ENCODE measurements at places on chromosomes 5 and 9.
A peak's percentile ranks its signal among the peaks of the same experiment; 100 is the strongest.

- DNase-seq, result no peak
Observed at GRCh38 chr5:91038180-91038808, 344.8 kb downstream of the ARRDC3 start.

GRCh38 chr9:131755541-131756198 lies 15.8 kb upstream of the RAPGEF1 start:
- peak; percentile 72 for DNase-seq

- DNase-seq, result no peak
Observed at GRCh38 chr9:107033966-107034365, 171.0 kb downstream of the ZNF462 start.

DNA sequence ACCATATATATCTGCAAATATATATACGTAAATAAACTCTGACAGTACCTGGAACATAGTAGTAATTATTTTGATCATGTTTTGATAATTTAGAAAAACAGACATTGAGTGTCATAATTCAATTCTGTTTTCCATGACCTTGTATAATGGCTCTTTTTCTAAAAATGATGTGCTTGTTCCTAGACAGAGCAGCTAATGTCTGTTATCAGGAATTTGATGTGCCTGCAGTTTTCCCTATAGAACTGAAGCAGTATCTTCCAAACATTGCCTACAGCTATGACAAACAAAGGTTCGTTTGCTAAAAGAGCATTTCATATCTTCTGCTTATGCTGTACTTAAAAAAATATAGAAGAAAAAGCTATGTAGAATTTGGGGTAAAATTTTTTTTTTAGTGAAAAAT lies 5.3 kb downstream of the SETD9 start:
- DNase-seq, result no peak

DNA sequence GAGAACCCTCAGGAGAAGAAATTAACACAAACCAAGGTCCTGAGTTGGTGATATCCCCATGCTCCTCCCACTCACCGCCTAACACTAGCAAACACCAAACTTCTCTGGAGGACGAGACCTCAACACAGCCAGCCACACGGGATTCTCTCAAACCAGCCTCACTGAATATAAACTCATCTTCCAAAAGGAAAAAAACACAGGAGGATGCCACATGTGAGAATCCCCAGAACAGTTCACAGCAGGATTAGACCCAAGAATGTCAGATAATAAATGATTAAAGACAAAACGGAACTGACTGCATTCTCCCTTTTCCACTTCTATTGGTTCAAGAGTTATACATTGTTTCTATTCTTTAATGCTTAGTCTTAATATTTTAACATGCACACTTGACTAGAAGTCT lies 89.2 kb downstream of the LPAR1 start:
- DNase-seq, result no peak

- no peak for DNase-seq
Observed at GRCh38 chr5:152514827-152515397, 109.8 kb upstream of the NMUR2 start.

- DNase-seq, result no peak
Observed at GRCh38 chr5:154287136-154287535, 96.6 kb downstream of the GALNT10 start.

DNA sequence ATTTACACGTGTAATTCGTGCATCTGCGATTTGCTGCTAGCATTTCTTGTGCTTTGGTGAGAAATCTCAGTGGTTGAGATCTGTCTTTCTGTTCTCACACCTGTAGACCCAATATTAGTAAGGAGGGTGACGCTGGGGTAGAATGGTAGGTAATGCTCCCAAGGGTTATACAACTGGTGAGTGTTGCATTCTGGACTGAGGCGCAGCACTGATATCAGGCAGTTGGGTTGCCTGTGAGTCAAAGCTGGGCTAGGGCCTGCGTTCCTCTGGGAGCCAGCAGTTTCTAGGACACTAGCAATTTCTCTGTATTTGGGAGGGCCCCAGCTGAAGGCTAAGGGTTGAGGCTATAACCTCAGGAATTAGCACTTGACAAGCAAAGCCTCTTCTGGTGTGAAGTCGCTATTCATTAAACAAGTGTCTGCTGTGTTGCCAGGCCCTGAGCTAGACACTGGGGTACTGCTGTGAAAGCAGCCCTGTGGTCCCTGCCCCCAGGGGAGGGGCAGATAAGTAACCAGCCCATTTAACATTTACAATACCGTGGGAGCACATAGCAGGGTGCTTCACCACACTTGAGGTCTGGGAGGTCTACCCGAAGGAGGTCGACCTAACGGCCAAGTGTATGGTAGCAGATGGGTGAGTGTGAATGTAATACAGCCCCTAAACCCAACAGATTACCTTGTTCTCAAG lies 28.7 kb downstream of the LARP1 start:
- no peak for DNase-seq

DNA sequence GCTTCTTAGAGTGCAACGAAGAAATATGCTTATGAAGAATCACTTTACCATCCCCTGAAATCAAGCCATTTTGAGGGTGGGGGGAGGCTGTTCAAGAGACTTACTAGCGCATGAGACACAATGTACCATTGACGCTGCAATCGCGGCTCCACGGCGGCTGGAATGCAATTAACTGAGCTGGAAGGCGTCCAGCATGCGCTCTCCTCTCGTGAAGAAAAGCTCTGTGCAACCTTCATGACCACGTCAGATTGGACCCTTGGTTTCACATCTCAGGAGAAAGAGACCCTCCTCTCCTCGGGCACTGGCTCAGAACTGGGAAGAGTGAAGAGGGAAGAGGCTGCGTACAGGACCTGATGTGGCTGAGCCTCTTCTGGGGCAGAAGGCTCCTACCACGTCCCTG lies 138.5 kb upstream of the IRX2 start:
- DNase-seq, result no peak

- DNase-seq, result no peak
Observed at GRCh38 chr5:78058625-78059024, 235.9 kb downstream of the AP3B1 start.

GRCh38 chr5:180785121-180785781 lies 17.4 kb downstream of the MGAT1 start:
- no peak for DNase-seq

- no peak for DNase-seq
Observed at GRCh38 chr9:131485728-131486422, 16.8 kb upstream of the POMT1 start.

GRCh38 chr9:68538200-68538599 lies 2.5 kb downstream of the TMEM252 start:
- no peak for DNase-seq

DNA sequence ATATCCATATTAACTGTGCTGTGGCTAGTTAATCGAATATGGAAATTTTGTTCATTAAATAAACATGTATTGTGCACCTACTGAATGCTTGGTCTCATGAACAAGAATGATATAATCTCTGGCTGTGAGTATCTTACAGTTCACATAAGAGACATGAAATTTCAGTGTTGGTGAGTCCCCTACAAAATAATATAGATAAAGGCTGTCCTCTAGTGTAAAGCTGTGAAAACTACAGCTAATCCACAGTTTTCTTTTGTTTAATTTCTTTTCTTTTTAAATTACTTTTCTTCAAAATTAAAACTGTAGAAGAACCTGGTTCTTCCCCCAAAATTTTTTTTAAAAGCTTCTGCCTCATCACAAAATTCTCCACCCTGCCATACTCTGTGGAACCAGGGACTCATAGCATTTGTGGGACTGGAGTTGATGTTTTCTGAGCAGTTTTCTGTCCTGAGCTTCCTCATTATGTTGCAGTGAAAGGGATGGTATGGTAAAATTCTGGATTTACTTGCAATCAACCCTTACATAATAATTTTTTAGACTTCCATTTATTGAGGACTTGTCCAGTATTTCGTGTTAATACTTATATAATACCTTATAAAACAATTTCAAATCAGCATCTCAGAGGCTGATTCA lies 135.0 kb downstream of the STK32A start:
- no peak for DNase-seq

DNA sequence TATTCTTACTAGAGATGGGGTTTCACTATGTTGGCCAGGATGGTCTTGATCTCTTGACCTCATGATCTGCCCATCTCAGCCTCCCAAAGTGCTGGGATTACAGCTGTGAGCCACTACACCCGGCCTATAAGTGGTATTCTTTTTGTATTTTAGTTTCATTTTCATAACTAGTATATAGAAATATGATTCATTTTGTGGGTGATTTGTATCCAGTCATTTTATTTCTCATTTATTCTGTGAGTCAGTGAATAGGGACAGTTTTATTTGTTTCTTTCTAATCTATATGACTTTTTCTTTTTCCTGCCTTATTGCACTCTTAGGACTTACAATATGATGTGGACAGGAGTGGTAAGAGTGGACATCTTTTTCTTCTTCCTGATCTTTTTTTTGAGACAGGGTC lies 112.9 kb downstream of the AOPEP start:
- DNase-seq, result no peak

DNA sequence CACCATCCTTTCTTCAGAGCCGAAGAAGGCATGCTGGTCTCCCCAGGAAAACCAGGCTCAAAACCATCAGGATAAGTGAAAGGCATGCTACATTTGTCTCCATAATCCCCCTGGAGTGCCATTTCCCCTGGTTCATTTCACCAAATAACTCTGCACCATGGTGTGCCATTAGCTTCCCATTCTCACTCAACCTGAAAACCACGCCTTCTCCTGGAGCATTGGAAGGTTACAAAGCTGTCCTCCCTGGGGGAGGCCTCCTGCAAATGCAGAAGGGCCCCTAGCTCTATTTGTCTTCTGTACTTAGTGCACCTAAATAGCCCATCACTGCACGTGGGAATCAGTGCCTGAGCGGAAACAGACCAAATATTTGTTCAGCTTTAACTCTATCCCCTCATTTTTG lies 90.2 kb upstream of the ICE1 start:
- DNase-seq, result no peak

DNA sequence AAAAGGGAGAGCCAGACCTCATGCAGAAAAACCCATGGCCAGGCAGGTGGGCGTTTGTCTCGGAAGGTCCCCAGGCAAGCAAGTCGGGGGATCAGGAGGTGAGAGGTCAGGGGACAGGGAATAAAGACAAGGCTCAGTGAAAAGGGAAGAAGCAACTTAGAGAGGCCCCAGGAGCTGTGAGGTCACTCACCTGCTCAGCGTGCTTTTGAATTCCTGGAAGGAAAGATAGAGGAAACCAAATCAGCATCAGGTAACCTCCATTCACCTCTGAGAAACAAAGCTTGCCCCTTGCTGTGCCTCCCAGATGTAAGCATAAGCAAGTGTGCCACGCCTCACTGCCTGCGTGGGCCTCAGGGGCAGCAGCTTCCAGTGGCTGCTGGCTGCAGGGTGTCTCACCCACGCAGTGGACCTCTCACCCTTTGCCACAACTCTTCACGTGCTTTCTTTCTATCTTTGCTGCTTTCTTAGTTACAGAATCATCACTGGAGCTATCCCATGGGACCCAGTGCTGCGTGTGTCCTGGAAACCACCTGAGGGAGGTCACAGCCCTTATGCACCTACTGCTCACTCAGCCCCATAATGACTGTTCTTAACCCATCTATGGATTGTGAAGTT lies 6.0 kb downstream of the TRIM7 start:
- no peak for DNase-seq

- DNase-seq, result no peak
Observed at GRCh38 chr5:79795764-79796398, 106.2 kb downstream of the CMYA5 start.

DNA sequence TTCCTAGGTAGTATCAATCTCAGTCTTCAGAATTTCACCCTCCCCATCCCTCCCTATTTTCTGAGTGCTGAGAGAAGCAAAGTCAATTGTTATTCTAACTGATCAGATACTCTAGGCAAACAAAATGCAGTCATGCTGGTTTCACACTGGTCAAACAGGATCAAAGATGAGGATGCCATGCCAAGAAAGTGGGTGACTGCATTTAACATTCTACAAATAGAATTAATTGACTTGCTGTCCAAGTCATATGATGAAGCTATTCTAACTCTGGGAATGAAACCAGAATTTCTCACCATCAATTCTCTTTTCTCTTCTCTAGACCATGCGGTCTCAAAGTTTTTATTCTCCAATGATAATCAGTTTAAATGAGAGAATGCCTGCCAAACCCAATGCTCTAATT lies 112.5 kb downstream of the CTNND2 start:
- DNase-seq, result no peak

GRCh38 chr9:121956808-121957207 lies 136.3 kb downstream of the TTLL11 start:
- DNase-seq, result no peak

- no peak for DNase-seq
Observed at GRCh38 chr5:172617817-172618216, 23.2 kb upstream of the NEURL1B start.

- no peak for DNase-seq
Observed at GRCh38 chr5:176550275-176550831, 1.2 kb downstream of the CDHR2 start.

- no peak for DNase-seq
Observed at GRCh38 chr9:95313010-95313498, 4.5 kb downstream of the FANCC start.

DNA sequence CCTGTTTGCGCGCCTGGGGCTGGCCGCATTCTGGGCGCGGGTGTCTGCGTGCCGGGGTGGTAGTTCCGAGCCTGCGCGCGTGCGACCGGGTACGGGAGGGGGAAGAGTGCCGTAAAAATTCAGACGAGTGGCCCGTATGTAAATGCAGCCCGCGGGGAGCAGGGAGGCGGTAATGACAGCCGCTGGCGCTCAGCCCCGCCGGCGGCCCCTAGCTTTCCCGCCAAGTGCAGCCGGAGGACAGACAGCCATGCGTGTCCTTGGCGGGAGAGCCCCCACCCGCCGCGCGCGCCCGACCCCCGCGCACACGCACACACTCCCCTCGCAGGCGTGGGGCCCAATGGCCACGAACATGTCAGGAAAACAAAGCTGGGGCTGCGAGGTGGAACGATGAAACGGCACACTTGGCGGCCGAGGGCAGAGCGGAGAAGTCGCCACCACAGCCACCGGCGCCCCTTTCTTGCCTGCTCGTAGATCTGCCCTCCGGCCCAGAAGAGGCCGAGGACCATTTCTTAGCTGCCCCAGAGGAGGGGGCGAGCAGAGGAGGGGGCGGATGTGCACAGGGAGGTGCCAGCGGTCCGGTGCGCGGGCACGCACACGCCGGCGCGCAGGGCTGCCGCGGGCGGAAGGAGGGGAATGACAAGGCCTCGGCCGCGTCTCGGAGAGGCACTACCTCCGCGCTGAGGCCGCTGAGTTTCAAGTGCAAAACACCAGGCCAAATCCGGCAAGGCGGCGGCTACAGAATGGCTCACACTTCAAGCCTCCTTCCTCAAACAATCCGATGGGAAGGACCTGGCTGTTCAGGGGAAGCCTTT lies 208.4 kb downstream of the MEF2C start:
- DNase-seq, result no peak

DNA sequence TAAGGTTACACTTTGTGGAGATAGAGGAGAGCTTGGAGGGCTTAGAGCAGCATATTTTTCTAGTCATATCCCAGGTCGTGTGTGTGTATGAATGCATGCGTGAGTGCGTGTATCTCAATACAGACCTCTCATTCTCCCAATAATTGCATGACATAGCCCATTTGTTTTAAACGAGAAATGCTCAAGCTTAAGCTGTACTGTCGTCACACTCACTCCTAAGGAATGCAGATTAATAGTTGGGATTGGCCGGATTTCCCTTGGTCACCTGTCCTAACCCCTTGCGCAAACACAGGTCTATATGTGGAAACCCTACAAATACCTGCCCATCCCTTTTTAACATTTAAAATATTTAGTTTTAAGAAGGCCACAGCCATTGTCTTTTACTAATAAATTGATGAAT lies 165.8 kb downstream of the SEMA5A start:
- no peak for DNase-seq
